NCI-H187 (cell line): ENCODE measurements at places on chromosomes 5 and 9.

DNA sequence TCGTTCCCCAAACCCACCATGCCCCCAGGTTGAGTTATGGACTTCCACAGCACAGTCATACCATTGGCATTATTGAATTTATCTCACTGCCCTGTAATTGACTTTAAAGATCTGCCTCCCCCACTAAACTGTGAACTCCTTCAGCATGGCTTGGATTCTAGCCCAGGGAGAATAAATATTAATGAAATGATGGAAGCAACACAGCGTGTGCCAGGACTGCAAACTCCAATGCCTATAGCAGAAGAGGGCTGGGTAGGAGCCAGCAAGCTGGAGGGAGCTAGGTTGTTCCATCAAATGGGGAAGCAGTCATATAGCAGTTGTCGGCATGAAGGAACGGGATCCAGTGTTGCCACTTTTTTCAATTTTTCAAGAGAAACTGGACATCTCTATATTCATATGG is 69.0 kb upstream of the MSX2 start:
- no peak for DNase-seq

DNA sequence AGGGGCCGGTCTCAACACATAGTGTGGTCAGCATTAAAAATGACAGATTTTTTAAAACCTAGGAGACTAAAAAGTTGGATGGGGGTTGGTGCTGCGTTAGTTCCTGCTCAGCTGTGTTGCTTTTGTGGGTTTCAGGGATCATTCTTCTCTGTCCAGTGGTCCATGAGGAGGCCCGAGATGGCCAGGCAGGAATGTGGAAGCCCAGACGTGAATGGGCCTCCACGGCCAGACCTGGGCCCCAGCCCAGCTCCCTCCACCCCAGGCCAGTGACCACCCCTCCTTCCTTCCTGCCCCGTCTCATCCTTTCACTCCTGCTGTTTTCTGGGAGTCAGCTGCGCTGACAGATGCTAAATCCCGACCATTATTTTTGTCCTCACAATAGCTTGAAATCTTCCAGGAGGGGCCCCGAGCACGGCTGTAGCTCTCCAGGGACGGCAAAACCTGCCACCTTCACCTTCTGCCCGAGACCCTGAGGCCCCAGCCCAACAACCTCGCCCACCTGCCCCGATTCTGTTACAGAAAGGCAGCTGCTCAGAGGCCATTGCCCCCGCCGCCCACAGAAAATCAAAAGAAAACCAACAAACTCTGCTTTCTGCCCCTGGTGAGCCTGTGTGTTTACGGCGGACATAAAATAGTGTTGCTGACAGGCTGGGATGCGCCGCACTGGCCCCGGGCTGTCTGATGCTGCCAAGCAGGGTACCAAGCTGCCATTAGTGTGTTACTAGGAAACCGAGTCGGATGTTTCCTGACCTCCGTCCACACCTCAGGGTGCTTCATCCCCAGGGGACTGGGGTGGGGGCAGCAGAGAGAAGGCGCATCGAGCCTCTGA is 83.7 kb upstream of the SARDH start:
- DNase-seq, result no peak

DNA sequence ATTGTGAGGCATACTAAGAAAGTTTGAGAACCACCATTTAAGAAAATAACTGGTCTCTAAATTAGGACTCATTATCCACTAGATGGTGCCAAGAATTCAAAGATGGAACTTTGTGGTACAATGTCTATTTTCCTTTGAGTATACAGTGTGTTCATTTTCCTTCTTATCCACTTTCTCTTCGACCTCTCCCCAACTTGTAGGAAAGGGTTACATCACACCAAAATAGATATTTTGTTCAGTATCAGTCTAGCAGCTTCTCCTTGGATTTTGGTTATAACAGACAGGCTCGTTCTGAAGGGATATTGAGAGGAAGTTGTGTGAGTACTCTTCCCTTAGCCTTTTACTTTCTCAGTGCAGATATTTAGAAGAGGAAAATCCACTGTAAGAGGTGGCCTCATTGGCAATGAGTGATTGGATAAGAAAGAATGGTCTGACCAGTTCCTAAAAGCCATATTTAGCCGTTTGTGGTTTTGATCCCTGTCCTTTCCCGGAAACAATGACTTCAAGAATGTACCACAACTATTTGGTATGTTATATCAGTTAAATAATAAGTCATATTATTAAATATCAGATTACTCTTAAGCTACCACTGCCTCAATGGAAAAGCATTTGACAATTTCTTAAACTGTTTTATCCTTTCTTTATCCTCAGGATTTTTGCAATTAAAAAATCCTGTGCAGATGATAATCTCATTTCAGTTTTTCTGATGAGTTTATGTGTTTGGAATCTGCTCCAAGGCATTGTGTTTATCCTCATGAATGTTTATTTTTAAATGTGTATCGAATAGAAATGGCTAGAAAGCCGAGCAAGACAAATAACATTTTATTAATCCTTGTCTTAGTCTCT is 69.0 kb upstream of the GRAMD2B start:
- DNase-seq, result no peak

- no peak for DNase-seq
These were observed 11.4 kb upstream of the NDST1 start for GRCh38 chr5:150496534-150496933.

DNA sequence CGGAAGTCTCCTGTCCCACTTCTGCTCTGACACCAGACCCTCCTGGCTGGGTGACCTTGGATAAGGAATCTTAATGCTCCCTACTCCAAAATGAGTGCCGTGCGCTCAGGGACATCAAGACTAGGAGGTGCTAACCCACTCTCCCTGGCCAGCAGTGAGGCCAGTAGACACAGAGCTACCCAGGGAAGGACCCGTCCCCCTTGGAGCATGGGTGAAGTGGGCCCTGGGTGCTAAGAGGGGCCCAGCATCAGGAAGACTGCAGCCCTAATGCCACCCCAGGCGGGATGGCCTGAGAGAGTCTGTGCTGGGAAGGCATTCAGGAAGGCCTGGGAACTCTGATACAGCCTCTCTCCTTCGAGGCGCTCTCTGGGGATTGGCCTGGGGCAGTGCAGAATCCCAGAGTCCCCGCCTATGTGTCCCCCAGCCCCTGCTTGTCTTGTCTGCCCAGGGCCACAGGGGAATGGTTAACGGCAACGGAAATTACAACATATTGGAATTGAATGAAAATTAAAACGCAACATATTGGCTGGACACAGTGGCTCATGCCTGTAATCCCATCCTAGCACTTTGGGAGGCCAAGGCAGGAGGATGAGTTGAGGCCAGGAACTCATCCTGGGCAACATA is 29.7 kb upstream of the RNU6ATAC start:
- no peak for DNase-seq

DNA sequence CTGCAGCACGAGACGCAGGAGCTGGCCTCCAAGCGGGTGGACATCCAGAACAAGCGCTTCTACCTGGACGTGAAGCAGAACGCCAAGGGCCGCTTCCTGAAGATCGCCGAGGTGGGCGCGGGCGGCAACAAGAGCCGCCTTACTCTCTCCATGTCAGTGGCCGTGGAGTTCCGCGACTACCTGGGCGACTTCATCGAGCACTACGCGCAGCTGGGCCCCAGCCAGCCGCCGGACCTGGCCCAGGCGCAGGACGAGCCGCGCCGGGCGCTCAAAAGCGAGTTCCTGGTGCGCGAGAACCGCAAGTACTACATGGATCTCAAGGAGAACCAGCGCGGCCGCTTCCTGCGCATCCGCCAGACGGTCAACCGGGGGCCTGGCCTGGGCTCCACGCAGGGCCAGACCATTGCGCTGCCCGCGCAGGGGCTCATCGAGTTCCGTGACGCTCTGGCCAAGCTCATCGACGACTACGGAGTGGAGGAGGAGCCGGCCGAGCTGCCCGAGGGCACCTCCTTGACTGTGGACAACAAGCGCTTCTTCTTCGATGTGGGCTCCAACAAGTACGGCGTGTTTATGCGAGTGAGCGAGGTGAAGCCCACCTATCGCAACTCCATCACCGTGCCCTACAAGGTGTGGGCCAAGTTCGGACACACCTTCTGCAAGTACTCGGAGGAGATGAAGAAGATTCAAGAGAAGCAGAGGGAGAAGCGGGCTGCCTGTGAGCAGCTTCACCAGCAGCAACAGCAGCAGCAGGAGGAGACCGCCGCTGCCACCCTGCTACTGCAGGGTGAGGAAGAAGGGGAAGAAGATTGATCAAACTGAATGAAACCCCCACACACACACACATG is 654 bp downstream of the PURA start:
- no peak for DNase-seq
